T-cell (primary cell): ENCODE measurements at places on chromosomes 4 and X.

DNA sequence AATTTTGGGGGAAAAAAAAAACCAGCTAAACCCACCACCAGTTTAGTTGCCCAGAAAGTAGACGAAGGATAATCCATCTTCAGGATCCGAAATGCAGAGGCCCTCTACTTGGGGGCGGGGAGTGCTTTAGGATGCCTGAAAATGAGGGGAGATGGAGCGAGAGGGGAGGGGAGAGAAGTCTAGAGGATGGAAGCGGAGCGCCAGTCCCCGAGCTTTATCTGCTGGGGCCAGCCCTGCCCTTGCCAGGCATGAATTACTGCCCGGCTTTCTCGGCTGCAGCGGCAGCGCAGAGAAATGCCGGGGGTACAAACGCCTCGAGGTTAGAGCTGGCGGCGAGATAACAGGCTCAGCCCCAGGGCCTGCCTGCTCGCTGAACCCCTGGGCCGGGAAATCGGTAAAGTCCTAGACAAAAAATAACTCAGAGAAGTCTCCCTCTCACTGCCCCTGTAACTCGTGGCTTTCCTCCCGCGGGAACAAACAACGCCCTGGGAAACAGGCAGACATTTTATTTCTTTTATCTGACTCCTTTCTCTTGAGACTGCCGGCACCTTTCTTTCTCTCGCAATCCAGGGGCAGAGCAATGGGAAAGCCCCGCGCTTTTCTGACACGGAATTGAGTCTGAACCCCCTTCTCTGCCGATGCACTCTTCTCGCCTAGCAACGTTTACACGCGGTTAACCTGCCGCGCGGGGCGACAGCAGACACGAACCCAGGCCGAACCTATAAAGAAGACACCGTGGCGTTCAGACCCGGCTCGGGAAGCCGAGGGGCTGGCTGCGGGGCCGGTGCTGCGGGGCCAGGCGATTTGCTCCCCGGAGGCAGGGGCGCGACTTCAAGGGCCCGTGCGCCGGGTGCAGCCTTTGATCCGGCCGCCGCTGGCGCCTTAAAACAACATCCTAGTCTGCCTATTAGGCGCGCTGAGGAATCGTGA lies 3.1 kb upstream of the MSX1 start:
- H3K36me3 ChIP-seq, result no peaks in the 10 kb centered on the region
- H3K4me3 ChIP-seq, result no peak overlapping the region
- peaks cover 15% of the 10 kb centered on the region for H3K27me3 ChIP-seq
- no peak for DNase-seq
- H3K4me1 ChIP-seq, result peaks cover 77% of the 10 kb centered on the region
- H3K27ac ChIP-seq, result no peak overlapping the region

DNA sequence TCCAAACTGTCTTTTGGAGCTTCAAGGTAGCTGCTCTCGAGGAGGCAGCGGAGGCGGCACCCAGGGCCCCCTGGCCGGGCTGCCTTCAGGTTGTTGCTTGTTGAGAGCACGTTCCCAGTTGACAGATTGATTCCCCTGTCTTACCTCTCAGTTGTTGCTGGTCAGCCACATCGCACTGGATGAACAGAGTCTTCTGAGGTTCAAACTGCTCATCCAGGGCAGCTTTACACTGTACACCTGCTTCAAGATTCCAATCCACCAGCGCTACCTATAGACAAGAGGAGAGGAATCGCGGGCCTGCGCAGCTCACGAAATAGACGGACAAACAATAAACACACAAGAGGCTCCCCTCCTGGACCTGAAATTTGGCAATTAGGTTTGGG lies 497 bp downstream of the HPGD start:
- peak overlapping the region; percentile 51 for H3K27ac ChIP-seq
- peak; percentile 27 for DNase-seq
- no peaks in the 10 kb centered on the region for H3K36me3 ChIP-seq
- peaks cover 16% of the 10 kb centered on the region for H3K4me1 ChIP-seq
- peak overlapping the region; percentile 65 for H3K4me3 ChIP-seq
- H3K27me3 ChIP-seq, result no peaks in the 10 kb centered on the region

DNA sequence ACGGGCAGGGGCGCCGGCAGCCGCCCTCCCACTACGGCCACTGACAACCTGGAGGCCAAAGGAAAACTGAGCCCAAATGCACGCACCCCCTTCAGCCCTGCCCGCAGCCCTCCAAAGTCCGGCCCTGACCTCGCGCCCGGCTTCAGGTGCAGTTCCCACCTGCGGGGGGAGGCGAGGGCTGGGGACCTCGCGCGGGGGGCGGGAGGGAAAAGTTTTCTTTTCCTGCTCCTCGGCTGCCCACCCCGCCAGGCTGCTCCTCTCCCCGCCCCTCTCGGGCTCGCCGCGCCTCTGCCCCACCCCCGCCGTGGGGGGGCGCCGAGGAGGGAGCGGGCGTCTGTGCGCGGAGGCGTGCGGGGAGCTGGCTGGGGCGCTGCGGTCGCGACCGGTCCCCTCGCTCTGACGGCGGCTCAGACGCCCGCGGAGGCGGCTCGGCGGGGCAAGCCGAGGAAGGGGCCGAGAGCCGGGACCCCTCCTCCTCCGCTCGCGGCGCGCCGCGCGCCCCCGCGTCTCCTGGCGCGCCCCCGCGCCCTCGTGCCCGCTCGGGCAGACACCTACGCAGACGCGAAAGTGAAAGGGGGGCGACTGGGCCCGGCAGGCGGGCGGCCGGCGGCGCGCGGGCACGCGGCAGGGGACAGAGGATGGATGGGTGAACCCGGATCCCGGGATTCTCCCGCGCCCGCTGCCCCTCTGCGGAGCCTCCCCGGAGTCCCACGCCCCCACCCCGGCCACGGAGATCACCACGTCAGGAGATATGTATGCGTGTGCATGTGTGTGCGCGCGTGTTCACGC lies 3.1 kb upstream of the NR3C2 start:
- peaks cover 16% of the 10 kb centered on the region for H3K27me3 ChIP-seq
- H3K4me3 ChIP-seq, result peak overlapping the region; percentile 73
- DNase-seq, result peak; percentile 72
- H3K27ac ChIP-seq, result peak overlapping the region; percentile 71
- H3K36me3 ChIP-seq, result no peaks in the 10 kb centered on the region

GRCh38 chr4:165810726-165811125 lies 62.3 kb upstream of the TLL1 start:
- no peak overlapping the region for H3K27ac ChIP-seq
- no peaks in the 10 kb centered on the region for H3K27me3 ChIP-seq
- no peaks in the 10 kb centered on the region for H3K4me1 ChIP-seq
- DNase-seq, result no peak
- H3K36me3 ChIP-seq, result no peaks in the 10 kb centered on the region
- no peak overlapping the region for H3K4me3 ChIP-seq

- H3K4me1 ChIP-seq, result peaks cover 84% of the 10 kb centered on the region
- no peaks in the 10 kb centered on the region for H3K36me3 ChIP-seq
- peak; percentile 54 for DNase-seq
- peak overlapping the region; percentile 94 for H3K27ac ChIP-seq
Measured at GRCh38 chrX:12956704-12957534, 18.0 kb upstream of the TMSB4X start.

DNA sequence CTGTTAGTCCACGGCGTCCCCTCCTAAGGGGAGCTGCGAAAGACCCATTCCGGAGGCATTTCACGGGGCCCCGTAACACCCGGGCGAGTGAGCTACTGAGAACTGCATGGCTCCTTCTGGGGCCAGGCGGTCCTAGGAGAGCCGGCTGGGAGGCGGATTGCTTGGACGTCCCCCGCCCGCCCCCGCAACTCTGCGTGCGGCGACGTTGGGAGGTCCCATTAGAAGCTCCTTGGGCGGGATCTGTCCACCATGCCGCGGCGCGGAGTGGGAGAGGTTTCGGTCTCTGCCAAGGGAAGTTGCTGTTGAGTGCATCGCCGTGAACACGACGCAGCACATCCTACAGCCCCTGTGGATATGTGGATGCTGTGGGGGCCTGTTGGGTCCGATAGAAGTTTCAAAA lies 85.4 kb upstream of the IGFBP7 start:
- H3K27ac ChIP-seq, result no peak overlapping the region
- DNase-seq, result no peak
- no peaks in the 10 kb centered on the region for H3K36me3 ChIP-seq
- no peak overlapping the region for H3K4me3 ChIP-seq
- H3K27me3 ChIP-seq, result peaks cover 12% of the 10 kb centered on the region

- H3K4me3 ChIP-seq, result no peak overlapping the region
- H3K27ac ChIP-seq, result no peak overlapping the region
- no peaks in the 10 kb centered on the region for H3K36me3 ChIP-seq
- no peaks in the 10 kb centered on the region for H3K27me3 ChIP-seq
Measured at GRCh38 chr4:83604321-83604720, 68.4 kb downstream of the GPAT3 start.

DNA sequence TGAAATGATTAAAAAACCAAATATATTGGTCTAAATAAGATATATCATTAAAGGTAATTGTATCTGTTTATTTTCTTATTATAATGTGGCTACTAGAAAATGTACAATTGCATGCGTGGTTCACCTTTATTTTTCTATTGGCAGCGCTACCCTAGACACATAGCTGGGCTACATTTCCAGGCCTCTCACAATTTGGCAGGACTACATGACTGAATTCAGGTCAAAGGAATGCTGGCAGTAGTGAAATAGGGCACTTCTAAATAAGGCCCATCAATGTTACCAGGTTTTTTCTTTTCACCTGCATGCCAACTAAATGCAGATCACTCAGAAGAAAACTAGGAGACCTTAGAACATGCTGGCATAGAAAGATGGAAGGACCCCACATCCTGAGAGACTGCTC lies 1072.9 kb upstream of the SLIT2 start:
- DNase-seq, result no peak
- H3K36me3 ChIP-seq, result no peaks in the 10 kb centered on the region
- H3K4me1 ChIP-seq, result no peaks in the 10 kb centered on the region
- no peak overlapping the region for H3K4me3 ChIP-seq
- H3K27ac ChIP-seq, result no peak overlapping the region

- no peak for DNase-seq
- no peak overlapping the region for H3K27ac ChIP-seq
- no peaks in the 10 kb centered on the region for H3K4me1 ChIP-seq
- no peaks in the 10 kb centered on the region for H3K36me3 ChIP-seq
- H3K4me3 ChIP-seq, result no peak overlapping the region
Measured at GRCh38 chrX:101450085-101450484, 35.2 kb upstream of the ARMCX4 start.

GRCh38 chr4:118957722-118958445 lies 69.2 kb downstream of the SYNPO2 start:
- H3K4me3 ChIP-seq, result no peak overlapping the region
- no peaks in the 10 kb centered on the region for H3K4me1 ChIP-seq
- no peaks in the 10 kb centered on the region for H3K27me3 ChIP-seq
- H3K27ac ChIP-seq, result no peak overlapping the region

DNA sequence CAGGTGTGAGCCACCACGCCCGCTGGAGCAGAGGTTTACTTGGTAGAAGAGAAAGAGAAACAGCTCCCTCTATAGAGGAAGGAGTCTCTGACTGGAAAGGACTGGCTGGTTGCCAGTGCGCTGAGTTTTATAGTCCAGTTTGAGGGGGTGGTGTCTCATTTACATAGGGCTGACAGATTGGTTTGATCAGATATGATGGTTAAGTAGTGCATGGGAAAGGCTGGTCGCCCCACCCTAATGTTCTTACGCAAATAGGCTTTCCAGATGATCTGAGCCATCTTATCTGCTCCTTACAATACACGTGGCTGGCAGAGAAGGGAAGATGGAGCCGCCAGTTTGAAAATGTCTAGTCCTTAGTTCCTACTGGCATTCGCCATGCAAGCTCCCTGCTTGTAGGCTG lies 439.5 kb downstream of the NAF1 start:
- no peak overlapping the region for H3K27ac ChIP-seq
- no peaks in the 10 kb centered on the region for H3K36me3 ChIP-seq
- no peaks in the 10 kb centered on the region for H3K27me3 ChIP-seq
- no peak overlapping the region for H3K4me3 ChIP-seq

DNA sequence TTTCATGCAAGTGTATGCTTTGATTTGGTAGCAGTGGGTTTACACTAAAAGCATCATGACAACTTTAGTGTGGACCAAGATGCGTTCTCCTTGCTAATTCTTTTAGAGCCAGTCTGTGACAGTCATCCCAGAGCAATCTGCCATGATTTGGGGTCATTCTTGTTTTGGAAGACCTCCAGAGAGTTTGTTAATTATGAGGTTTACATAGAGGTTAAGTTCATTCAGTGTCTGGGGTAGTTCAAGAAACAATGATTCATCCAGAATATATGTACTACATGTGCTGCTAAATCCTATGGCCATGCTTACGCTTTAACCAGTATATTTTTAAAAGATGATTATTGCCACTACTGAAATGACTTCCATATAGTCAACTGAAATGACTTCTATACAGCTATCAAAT lies 328.5 kb upstream of the AGA start:
- no peaks in the 10 kb centered on the region for H3K4me1 ChIP-seq
- H3K27ac ChIP-seq, result no peak overlapping the region
- no peaks in the 10 kb centered on the region for H3K27me3 ChIP-seq
- H3K4me3 ChIP-seq, result no peak overlapping the region
